Hematopoietic multipotent progenitor cell treated with erythropoietin and hydrocortisone succinate and interleukin-3 and kit ligand, for 4 days (in vitro differentiated cells): ENCODE measurements at places on chromosomes 1 and 21.

DNA sequence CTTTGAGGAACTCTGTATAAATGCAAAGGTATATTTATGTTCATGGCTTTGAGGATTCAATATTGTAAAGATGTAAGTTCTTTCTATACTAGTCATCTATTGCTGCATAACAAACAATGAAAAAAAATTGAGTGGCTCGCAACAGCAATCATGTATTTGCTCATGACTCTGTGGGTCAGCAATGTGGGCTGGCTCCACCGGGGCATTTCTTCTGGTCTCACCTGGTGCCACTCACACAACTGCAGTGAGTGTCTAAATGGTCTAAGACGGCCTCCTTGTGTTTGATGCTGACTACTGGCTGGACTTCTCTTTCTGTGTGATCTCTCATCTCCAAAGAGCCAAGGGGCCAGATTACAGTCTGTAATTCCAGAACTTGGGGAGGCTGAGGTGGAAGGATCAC, 45.1 kb upstream of the EXO1 start:
- no peak for DNase-seq

- no peak for DNase-seq
Measured at GRCh38 chr1:227770812-227771211, 35.6 kb downstream of the SNAP47 start.

- DNase-seq: peak; percentile 48
Measured at GRCh38 chr21:39012326-39013230, 170.7 kb downstream of the PSMG1 start.

GRCh38 chr1:8506995-8507615, 189.2 kb downstream of the SLC45A1 start:
- DNase-seq: no peak

GRCh38 chr21:18369115-18369514, 34.5 kb downstream of the TMPRSS15 start:
- peak; percentile 60 for DNase-seq

DNA sequence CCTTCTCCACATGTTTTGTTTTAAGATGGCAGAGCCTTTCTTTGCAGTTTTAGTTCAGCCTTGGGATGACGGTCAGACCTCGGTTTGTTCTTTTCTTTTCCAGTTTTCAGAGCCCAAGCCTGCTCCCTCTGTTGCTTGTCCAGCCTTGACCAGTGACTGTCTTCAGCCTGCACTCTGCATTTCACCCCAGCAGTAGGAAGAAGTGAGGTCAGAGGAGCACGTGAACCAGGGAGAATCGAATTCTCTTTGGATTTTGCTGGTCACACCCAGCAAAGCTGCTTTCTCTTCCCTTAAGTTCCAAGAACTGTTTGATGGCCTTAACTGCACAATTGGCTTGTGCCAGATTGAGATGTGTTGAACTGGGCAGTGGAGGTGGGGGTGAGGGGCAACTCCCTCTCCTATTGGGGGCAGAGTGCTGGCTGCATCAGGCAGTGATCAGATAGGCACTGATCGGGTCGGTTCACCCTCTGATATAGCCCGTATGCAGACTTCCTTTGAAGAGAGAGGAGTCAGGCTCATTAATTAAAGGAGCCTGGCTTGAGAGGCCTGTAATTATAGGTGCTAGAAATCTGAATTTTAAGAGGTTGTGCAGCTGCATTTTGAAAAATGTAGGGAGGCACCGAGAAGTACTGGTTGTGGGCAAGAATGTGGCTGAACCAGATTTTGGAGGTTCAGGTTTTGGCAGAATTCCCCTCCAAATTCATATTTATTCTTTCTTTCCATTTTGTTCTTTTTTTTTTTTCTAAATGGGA, 42.4 kb downstream of the PEX14 start:
- DNase-seq: peak; percentile 49

DNA sequence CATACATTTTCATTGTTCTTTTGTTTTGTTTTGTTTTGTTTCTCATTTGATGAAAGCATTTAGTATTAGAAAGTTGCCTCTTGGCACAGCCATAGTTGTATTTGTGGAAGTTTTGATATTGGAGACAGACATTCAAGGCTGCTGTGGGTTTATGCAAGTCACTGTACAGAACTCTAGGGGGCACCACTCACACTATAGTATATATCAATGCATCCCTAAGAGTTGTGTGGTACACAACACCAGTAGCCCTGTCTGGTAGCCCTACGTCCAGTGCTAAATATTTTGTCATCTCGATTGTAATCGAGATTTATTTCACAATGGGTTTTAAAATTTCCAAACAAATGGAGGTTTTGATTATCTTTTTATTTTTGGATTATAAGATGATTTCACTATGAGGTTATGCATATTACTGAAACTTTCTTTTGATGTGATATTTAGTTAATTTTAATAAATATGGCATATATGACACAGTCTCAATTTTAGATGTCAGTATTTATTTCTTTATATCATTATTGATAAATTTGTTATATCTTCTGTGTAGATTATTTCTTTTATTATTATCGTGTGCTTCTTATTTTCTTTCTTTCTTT, 112.2 kb downstream of the NR5A2 start:
- peak; percentile 87 for DNase-seq
